ENCODE measurements at places on chromosomes 7 and 10.

DNA sequence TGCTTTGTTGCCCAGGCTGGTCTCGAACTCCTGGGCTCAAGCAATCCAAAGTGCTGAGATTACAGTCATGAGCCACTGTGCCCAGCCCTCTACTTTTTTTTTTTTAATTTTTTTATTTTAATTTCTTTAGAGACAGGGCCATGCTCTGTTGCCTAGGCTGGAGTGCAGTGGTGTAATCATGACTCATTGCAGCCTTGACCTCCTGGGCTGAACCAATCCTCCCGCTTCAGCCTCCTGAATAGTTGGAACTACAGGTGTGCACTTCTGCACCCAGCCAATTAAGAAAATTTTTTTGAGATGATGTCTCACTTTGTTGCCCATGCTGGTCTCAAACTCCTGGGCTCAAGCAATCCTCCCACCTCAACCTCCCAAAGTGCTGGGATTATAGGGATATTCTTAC is 528.6 kb downstream of the GATA3 start:
- no peak for DNase-seq

- no peak for DNase-seq
Measured at GRCh38 chr10:96890172-96890513, 58.0 kb downstream of the LCOR start.

DNA sequence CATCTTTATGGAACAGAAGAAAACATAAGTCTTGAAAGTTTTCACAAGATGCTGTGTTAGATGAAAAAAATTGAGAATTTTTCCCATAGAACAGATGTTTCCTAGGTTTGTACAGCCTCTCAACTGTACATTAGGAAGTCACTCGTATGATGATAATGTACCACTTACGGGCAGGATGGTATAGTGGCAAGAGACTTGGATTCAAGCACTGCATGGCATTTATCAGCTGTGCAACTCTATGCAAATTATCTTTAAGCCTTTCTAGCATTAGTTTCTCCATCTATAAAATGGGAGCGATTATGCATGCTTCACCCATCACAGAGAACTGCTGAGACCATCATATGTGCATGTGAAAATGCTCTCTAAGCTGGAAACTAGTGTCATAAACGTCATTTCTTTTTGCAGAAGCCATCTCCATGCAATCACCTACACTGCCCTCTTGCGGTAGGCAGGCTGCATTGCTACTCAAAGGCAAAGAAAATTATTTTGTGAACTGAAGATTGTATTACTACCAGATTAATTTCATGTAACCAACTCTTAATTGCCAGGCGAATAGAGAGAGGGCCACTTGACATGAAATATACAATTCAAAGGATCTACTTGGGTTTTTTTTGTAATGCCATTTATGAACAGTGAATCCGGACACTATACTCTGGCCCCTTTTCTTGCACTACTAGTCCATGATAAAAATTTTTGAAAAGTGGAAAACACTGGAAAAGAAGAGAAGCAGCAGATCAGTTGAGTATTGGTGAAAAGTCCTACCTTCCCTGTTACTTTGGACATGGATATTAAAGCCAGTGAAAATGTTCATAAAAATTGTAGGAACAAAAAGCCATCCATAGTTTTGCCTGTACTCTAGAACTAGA is 102.3 kb downstream of the JAZF1 start:
- DNase-seq: peak; percentile 39

DNA sequence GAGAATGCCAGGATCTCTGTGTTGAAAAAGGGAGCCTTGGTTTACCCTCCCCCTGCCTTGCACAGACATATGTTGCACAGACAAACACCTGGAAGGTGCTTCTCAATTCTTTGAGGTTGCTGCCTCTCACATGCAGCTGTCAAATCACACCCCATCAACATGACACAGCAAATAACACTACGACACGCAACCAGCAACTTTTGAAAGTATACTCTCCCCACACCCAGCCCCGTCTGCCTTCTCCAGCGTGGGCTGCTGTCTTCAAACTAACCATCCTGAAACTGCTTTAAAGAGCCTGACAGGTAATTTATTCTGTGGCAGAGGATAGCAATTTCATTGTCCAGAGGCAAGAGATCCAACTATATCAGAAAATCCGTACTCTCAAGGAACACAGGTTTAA is 136.1 kb downstream of the PLXNA4 start:
- no peak for DNase-seq

- DNase-seq: no peak
Measured at GRCh38 chr7:7884855-7885254, 83.7 kb upstream of the GLCCI1 start.

- DNase-seq: no peak
Measured at GRCh38 chr7:140752533-140752932, 56.0 kb downstream of the NDUFB2 start.

GRCh38 chr7:91843831-91844230 is 36.7 kb downstream of the MTERF1 start:
- no peak for DNase-seq

DNA sequence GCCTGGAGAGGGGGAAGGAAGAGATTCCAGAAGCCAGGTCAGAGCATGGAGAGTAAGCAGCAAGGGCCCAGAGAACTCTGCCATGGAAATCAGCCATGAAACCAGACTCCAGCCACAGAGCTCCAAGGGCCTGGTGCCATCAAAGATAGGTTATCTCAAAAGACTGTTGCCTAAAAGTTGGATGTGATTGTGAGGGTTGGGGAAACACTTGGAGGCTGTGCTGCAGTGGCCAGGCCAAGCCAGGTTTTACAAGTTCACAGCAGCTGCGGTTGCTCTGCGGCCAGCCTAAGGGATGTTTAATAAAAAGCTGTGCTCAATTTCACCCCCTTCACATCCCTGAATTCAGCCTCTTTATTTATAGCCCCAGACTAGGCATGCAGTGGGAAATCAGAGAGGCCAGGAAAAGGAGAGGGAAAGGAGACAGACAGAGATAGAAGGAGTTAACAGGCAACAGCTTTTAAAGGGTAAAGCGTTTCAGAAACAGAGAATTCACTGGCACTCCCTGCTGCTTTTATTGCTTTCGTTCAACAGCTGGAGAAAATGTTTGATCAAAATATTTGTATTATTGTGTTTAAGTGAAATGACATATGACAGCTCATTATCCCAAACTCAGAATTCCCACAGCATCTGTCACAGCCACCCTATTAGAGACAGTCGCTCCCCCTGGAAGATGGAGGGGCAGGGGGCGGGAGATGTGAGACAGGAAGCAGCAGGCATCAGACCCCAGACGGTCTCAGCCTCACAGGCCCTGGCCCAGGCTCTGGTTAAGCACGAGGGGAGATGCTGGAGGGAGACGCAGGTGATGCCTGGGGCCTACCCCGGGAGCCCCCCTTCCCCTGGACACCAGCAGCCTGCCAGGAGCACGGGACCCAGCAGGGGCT is 140.1 kb downstream of the GLI3 start:
- no peak for DNase-seq

- DNase-seq: no peak
Measured at GRCh38 chr10:46035923-46036849, 5.8 kb upstream of the NCOA4 start.

GRCh38 chr7:112206991-112207592 is 597 bp downstream of the ZNF277 start:
- DNase-seq: peak; percentile 42

DNA sequence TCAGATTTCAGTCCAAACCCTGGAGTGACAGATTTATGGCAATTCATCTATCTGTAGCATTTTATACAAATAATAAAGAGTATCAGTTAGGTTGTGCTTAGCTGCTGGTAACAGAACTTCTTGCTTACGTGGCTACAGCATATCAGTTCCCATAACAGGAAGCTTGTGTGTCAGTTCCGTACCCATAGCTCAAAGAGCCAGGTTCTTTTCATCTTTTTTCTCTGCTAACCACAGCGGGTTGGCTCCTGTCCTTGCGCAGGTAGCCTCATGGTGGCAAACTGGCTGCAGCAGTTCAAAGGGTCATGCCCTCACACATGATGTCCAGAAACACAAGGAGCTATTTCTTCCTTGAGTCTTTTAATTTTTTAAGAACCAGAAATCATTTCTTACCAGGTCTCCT is 1041.8 kb downstream of the GATA3 start:
- no peak for DNase-seq

- DNase-seq: no peak
Measured at GRCh38 chr7:157299613-157300368, 37.0 kb upstream of the DNAJB6 start.

DNA sequence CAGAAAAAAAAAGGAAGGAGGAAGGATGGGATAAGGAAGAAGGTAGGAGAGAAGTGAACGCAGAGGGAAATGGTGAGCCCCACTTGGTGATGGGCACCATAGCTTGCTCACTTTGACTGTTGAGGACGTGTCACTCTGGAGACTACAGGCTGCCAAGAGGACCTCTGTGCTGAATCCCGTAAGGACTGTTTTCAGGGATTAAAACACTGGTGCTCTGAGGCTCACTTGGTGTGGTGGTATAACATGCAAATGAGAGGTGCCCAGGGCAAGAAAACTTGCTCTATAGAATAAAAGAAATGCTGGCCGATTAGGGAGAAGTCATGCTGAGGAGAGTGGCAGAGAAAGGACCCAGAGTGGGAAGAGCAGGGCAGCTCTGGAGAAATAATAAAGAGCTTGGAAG is 5.3 kb upstream of the IL2RA start:
- DNase-seq: no peak

- no peak for DNase-seq
Measured at GRCh38 chr10:33165911-33166310, 168.6 kb downstream of the NRP1 start.

- no peak for DNase-seq
Measured at GRCh38 chr7:44607141-44608068, 978 bp downstream of the OGDH start.

DNA sequence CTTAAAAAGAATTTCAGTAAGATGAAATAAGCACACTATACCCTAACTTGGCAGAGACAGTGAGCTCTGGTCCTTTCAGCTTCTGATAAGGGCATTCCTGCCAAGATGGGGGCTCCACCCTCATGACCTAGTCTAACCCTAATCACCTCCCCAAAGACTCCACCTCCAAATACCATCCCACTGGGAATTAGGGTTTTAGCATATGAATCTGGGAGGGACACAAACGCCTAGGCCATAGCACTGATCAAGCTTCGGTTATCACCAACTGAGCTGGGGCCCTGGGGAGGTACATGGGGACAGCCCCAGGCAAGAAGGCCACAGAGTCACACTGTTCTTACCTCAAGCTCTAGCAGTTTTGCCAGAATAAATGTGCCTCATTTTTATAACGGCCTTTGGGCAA is 31.4 kb downstream of the PALS2 start:
- DNase-seq: no peak

DNA sequence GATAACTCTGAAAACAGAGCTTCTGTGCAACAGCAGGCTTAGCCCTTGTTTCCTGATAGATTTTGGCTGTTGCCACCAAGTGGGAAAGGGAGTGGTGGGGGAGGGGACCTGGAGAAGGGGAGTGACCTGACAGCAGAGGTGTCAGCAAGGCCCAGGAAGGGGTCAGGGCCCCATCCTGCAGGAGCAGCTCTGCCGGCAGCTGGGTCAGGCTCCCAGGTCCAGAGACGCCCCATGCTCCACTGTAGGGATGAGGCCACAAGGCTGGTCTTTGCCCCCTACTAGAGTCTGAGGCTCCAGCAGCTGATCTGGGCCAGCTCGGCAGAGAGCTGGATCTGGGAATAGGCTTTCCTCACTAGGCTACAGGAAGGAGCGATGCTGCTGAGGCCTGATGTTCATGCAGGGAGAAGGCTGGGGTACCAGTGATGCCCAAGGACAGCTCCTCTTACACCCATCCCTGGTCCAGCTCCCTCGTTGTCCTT is 44.0 kb upstream of the ZMIZ1 start:
- no peak for DNase-seq

- DNase-seq: peak; percentile 100
Measured at GRCh38 chr10:102151774-102152544, at the start of gene NOLC1. Gene NOLC1, plus strand, starts transcription at chr10:102152389. Its CDS starts 22 bp downstream, at chr10:102152411.

- no peak for DNase-seq
Measured at GRCh38 chr10:131387018-131387529, 75.6 kb upstream of the TCERG1L start.

DNA sequence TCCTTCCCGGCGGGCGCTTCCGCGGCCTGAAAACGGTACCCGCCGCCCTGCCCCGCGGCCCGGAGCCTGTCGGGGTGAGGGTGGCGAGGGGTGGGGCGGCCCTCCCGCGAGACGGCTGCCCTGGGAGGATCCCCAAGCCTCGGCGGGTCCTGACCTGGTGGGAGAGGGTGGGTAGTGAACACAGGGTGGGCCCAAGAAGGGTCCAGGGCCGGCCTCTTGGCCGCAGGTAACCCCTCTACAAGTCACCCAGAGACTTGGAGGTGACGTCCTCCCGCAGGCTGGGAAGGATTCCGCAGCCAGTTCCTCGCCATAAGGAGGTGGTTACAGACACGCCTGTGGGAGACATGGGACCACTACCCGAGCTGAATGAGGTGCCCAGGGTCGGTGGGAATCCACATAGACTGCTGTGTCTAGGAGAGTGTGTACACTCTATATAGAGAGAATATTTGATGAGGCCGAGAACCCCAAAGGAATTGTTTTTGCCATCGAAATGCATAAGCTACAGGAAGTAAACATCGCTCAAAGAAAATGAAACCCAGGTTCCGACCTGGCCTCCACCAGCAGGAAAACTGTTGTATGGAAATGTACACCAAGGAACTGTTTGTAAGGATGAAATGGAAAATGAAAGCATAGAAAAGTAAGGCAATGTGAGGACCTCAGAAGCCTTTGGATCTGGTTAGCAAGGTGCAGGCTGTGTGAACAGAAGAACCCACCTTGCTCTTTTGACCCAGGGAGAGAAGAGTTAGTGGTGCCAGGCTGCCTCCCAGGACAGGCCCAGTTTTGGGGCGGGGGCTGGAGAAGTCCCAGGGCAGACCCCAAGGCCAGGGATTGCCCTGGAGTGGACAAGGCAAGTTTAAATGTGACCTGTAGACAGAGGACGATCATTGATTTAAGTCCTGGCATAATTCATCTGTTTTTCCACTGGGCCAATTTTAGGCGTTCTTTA is 659 bp downstream of the OPTN start:
- peak; percentile 60 for DNase-seq

DNA sequence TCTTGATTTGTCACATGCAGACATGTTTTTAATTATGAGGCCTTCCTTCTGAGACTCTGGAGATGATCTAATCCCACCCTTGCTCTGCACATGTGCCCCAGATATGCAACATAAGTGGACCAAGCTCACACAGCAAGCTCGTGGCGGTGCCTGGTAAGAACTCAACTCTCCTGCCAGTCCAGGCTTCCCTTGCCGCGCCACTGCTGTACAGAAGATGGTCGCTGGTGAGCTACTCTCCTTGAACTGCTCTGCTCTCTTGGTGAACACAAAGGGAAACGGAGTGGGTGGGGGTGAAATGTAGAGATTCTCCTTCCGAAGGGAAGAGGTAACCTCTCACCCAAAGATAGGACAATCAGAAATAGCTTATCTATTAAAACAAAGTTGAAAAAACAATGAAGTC is 25.7 kb downstream of the MYOF start:
- DNase-seq: no peak

- peak; percentile 29 for DNase-seq
Measured at GRCh38 chr10:7409045-7409731, 1.6 kb downstream of the SFMBT2 start.

DNA sequence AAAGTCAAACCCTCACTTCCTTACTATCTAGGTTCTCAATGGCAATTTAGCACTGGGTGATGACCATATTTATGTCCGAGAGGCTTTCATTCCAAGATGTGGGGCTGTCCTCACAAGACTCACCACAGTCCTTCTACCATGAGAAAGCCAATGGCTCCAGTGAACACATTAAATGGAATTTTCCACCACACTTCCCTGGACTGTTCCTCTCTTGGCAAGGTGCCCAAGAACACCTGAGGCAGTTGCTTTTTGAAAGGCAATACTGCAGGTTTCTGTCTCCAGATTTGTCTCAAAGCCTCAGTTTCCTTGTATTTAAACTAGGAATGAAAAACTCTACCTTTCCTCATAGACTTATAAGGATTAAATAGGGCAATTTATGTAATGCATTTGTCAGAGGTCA is 24.2 kb downstream of the AFAP1L2 start:
- DNase-seq: no peak
